ENCODE measurements at places on chromosomes 5 and 9.

DNA sequence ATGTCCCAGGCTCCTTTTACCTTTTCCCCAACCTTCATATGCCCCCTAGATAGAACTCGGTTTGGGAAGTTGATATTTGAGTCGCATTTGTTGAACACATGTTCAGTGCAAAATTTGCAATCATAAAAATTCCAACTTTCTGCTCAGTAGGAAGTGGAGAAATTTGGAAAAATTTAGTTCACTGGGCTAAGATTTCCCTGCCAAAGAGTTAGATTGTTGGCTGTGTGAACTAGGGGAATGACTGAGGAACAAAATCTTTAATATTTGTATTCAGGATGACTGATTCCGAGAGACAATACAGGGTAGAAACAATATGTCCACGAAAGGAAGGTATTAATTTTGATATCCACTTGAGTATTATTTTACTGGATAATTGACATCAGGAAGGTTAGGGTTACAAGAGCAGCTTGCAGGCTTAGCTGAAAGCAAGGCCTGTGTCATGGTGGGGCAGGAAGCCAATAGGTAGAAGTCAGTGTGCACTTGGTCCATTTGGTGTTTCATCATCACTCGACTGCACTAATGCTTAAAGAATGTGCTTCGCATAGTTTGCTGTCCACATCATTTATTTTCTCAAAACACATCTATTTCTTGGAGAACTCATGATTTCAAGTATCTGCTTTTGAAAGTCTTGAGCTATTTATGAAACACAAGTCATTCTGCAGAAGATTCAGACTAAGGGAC is 59.4 kb upstream of the GNA14 start:
- no peak for DNase-seq

DNA sequence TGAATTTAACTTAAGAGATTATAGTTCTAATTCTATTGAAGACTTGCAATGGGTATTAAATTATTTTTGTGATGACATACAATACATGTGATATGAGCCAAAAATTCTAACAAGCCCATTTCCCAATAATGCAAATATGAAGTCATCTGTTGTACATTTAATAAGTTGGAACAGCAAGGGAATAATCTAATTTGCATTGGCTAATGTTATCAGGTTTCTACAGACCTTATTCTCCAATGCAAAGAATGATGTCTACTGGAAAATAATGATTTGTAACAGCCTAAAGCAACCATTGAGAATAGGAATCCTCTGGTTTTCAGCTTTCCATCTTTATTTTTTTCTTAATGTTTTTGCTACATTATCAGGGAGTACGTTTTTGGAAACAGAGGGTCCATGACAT is 89.1 kb upstream of the MINAR2 start:
- no peak for DNase-seq

GRCh38 chr5:124919076-124919475 is 172.6 kb upstream of the ZNF608 start:
- DNase-seq, result no peak

DNA sequence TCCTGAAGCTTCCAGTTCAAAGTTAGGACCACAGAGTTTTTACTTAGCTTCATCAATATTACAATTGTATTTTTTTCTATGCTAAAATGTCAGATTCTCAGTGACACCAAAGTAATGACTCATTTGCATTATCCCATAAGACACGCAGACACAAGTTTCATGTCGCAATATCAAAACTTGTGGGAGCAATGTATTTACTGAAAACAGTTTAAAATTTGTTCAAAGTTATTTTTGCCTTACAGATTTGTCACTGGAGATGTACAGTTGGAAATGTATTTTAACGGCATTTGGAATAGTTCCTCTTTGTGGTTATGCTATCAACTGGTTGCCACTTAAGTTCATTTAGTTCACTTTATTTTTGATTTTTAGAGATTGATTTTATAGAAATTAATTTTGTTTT is 36.2 kb upstream of the DAP start:
- DNase-seq, result no peak

GRCh38 chr9:108665521-108666239 is 190.1 kb downstream of the ACTL7B start:
- DNase-seq, result no peak

Measured in stimulated activated CD4-positive, alpha-beta T cell treated with anti-CD3 and anti-CD28 coated beads, Interleukin-15, amount 100 ng/mL, for 24 hours (primary cell).